ENCODE measurements at places on chromosomes 12 and 14. TPM values are rescaled to one million over a fixed set of nuclear protein-coding genes. Genes with fewer than 3 reads are reported as not detected.

COX8C gene
- total RNA-seq = not detected

- no peak overlapping the region for H3K4me3 ChIP-seq
- H3K27ac ChIP-seq = no peak overlapping the region
- DNase-seq = no peak
Measured at GRCh38 chr14:66758031-66758613, 250.2 kb downstream of the GPHN start.

GRCh38 chr14:68964300-68965093, 14.6 kb downstream of the ACTN1 start:
- H3K4me3 ChIP-seq = no peak overlapping the region
- H3K4me1 ChIP-seq = peaks cover 78% of the 10 kb centered on the region
- H3K27me3 ChIP-seq = no peaks in the 10 kb centered on the region
- H3K36me3 ChIP-seq = peaks cover 32% of the 10 kb centered on the region
- no peak for DNase-seq

DNA sequence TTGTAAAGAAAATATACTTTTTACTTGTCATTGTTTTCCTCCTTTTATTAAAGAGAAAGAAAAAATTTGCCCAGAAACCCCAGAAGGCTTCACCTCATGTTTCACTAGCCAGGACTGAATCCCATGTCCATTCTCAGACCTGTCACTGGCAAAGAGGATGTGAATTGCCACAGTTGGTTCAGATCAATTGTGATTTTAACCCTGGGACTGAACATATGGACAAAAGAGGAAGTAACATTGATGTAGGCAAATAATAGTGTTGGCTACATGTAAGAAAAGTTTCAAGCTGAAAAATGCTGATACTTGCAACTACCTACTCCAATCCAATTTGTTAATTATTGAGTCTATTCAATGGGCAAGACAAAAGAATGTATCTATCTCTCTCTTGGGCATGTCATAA, 8.6 kb upstream of the CCDC196 start:
- no peak overlapping the region for H3K4me3 ChIP-seq
- no peaks in the 10 kb centered on the region for H3K4me1 ChIP-seq
- no peaks in the 10 kb centered on the region for H3K36me3 ChIP-seq

GRCh38 chr12:15227004-15227679, 5.9 kb upstream of the RERG start:
- peaks cover 9% of the 10 kb centered on the region for H3K27me3 ChIP-seq
- no peak overlapping the region for H3K4me3 ChIP-seq
- H3K36me3 ChIP-seq = no peaks in the 10 kb centered on the region
- H3K4me1 ChIP-seq = no peaks in the 10 kb centered on the region
- peak; percentile 16 for DNase-seq

GLIPR1L1 gene
- not detected for total RNA-seq

GRCh38 chr12:6118891-6119568, 5.4 kb downstream of the VWF start:
- H3K27me3 ChIP-seq = no peaks in the 10 kb centered on the region
- peaks cover 30% of the 10 kb centered on the region for H3K4me1 ChIP-seq
- no peaks in the 10 kb centered on the region for H3K36me3 ChIP-seq
- DNase-seq = no peak
- H3K4me3 ChIP-seq = no peak overlapping the region

DNA sequence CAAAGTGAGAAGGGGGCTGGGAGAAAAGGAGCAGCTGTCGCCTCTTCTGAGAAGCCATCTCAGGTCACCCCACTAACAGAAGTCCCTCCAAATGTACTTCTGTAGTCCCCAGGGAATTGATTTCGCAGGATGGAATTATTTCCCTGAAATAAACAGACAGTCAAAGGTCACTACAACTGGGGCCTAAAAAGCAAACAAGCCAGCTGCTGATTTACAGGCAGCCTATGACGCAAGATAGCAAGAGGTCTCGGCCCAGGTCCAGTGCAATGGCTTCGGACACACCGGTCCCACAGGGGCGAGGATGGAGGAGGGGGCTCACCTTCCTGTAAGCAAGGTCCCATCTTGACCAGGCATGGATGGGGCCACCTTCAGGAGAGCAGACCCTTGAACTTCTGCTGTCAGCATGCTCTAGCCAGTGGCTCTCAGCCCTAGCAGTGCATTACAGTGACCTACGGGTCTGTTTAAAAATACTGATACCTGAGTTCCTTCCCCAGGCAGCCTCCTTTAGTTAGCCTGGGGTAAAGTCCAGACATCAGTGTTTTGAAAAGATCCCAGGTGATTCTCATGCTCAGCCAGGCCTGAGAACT, 18.1 kb downstream of the NUAK1 start:
- DNase-seq = no peak
- H3K36me3 ChIP-seq = no peaks in the 10 kb centered on the region
- H3K4me3 ChIP-seq = no peak overlapping the region
- H3K4me1 ChIP-seq = peaks cover 3% of the 10 kb centered on the region
- no peak overlapping the region for H3K27ac ChIP-seq

CLECL1 gene
- not detected for total RNA-seq

RHEBL1 gene
- 1.9 TPM for total RNA-seq

DNA sequence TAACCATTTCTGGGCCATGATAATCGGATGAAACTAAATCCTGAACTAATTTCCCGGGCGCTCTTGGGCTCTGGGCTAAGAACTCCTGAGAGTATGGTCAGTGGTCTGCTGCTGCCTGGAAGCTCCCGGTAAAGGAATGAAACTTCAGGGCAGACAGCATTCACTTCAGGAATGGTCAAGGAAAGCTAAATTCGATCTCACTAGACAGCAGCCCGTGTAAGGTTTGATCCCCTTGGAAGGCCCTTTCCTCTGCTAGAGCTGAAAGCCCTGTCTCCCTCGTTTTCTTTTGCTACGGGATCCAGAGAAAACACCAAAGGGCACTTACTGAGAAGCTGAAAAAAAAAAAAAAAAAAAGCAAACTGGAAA, 680 bp downstream of the ASB8 start:
- H3K27me3 ChIP-seq = no peaks in the 10 kb centered on the region
- H3K4me3 ChIP-seq = peak overlapping the region; percentile 98
- DNase-seq = no peak

DNA sequence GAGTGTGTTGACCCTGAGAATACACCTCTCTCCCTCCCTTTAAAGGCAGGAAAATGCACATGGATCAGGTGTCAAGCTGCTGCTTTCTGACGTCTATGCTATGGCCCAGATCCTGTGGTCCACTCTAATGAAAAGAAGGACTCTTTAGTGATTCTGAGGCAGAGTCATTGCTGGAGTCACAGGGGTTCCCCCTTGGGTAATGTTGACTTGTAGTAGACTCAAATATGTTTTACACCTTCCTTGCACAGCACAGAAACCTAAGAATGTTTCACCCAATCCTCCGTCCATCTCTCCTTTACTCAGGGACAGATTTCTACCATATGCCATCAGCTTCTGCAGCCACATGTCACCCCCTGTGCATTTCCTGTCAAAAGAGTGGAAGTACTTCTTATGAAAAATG, 525.4 kb downstream of the TMEM121 start:
- H3K4me1 ChIP-seq = no peaks in the 10 kb centered on the region
- no peak overlapping the region for H3K27ac ChIP-seq
- no peaks in the 10 kb centered on the region for H3K36me3 ChIP-seq
- no peak for DNase-seq
- H3K4me3 ChIP-seq = no peak overlapping the region
- H3K27me3 ChIP-seq = no peaks in the 10 kb centered on the region

MMAB gene
- total RNA-seq = 17.8 TPM

- H3K4me1 ChIP-seq = peaks cover 43% of the 10 kb centered on the region
- peak; percentile 22 for DNase-seq
- H3K4me3 ChIP-seq = no peak overlapping the region
- H3K36me3 ChIP-seq = no peaks in the 10 kb centered on the region
- H3K27ac ChIP-seq = no peak overlapping the region
Measured at GRCh38 chr14:50064993-50065392, 51.4 kb downstream of the VCPKMT start.

KERA gene
- not detected for total RNA-seq

PITPNM2 gene
- 14.2 TPM for total RNA-seq

GRCh38 chr12:57219205-57219992, 2.8 kb downstream of the NXPH4 start:
- peaks cover 70% of the 10 kb centered on the region for H3K27me3 ChIP-seq
- H3K27ac ChIP-seq = no peak overlapping the region
- no peaks in the 10 kb centered on the region for H3K36me3 ChIP-seq
- peaks cover 11% of the 10 kb centered on the region for H3K4me1 ChIP-seq
- no peak overlapping the region for H3K4me3 ChIP-seq

- H3K4me3 ChIP-seq = no peak overlapping the region
- H3K36me3 ChIP-seq = no peaks in the 10 kb centered on the region
- H3K27ac ChIP-seq = no peak overlapping the region
- DNase-seq = no peak
Measured at GRCh38 chr14:74049876-74050495, 30.8 kb downstream of the BBOF1 start.

- H3K4me1 ChIP-seq = peaks cover 34% of the 10 kb centered on the region
- no peaks in the 10 kb centered on the region for H3K27me3 ChIP-seq
- DNase-seq = peak; percentile 83
- H3K27ac ChIP-seq = peak overlapping the region; percentile 66
Measured at GRCh38 chr12:43206396-43206795, 345.6 kb downstream of the ADAMTS20 start.

DNA sequence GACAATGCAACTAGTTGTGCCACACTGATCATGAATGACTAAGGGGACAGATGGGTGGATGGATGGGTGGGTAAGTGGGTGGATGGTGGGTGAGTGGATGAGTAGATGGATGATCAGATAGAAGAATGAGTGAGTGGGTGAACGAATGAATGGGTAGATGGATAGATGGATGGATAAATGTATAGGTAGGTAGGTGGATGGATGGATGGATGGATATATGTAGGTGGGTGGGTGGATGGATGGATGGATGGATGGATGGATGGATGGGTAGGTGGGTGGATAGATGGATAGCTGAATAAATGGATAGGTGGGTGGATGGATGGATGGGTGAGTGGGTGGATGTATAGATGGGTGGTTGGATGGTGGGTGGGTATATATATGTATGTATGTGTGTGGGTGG, 348.8 kb upstream of the FKBP4 start:
- no peak overlapping the region for H3K27ac ChIP-seq

RNASE7 gene
- not detected for total RNA-seq

DNA sequence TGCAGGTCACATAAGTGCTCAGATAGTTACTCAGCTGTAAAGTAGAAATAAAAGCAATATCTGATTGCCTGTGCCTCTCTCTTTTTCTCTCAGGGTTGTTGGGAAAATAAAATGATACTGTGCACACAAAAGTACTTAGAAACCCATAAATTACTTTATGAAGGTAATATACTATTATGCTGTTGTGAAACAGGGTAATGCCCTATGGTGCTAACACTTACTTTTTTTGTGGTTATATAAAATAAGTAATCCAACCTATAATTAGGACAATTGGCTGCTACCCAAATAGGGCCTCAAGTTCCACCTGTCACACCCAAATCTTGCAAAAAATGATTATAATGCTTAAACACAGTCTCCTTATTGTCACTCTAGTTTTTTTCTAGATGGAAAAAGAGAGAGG, 50.6 kb downstream of the DAAM1 start:
- no peaks in the 10 kb centered on the region for H3K36me3 ChIP-seq
- H3K4me1 ChIP-seq = no peaks in the 10 kb centered on the region
- H3K27ac ChIP-seq = no peak overlapping the region
- no peak for DNase-seq
- H3K27me3 ChIP-seq = no peaks in the 10 kb centered on the region

CRIP1 gene
- total RNA-seq = 21.3 TPM

- H3K27me3 ChIP-seq = no peaks in the 10 kb centered on the region
- peaks cover 11% of the 10 kb centered on the region for H3K4me1 ChIP-seq
- peak within 1 kb of the TSS; percentile 100 for H3K4me3 ChIP-seq
Measured at GRCh38 chr12:7935590-7936581, at the start of gene SLC2A3. Gene SLC2A3 (minus strand): TSS chr12:7936187. CDS start chr12:7936034, 153 bp downstream.

- no peak overlapping the region for H3K4me3 ChIP-seq
- no peaks in the 10 kb centered on the region for H3K36me3 ChIP-seq
- peaks cover 14% of the 10 kb centered on the region for H3K4me1 ChIP-seq
- peak; percentile 48 for DNase-seq
- H3K27me3 ChIP-seq = peaks cover 4% of the 10 kb centered on the region
Measured at GRCh38 chr14:94622653-94623421, 10.6 kb downstream of the SERPINA3 start.

DNA sequence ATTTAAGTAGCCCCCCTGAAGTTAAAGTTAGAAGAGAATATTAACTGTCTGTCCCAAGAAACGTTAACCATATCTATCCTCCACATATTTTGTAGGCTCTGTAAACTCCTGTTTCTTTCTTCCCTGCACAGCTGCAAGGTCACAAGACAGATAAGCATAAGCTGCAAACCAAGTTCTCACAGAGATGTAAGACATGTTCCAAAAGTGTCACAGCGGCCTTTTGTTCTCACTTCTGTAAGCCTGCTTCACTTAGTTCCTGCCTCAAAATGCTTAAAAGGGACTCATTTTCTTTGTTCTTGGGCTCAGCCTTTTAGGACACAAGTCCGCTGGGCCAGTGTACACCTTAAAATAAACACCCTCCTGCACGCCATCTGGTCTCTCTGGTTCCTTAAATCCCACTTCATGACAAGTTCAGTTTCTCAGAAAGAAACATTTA, 3.2 kb downstream of the RNASE1 start:
- no peak for DNase-seq
- no peaks in the 10 kb centered on the region for H3K36me3 ChIP-seq
- no peak overlapping the region for H3K4me3 ChIP-seq
- no peaks in the 10 kb centered on the region for H3K4me1 ChIP-seq
- no peak overlapping the region for H3K27ac ChIP-seq
- H3K27me3 ChIP-seq = no peaks in the 10 kb centered on the region

DNA sequence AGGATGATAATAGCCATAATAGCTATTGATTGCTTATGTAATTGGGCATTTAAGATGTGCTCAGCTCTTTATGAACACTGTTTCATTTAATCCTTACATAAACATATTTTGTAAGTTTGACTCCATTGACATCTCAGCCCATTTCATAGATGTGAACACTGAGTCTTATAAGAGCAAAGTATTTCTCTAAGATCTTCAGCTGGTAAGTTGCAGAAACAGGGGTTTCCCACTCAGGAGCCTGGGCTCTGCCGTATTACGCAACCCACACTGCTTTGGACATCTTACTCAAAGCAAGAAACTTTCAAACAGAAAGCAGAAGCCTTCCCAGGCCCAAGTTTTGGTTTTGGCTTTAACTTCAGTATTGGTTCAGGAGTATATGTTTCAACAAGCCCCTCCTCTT, 705.1 kb downstream of the MED13L start:
- H3K27ac ChIP-seq = no peak overlapping the region
- no peaks in the 10 kb centered on the region for H3K4me1 ChIP-seq
- no peak overlapping the region for H3K4me3 ChIP-seq
- DNase-seq = no peak

- H3K4me1 ChIP-seq = no peaks in the 10 kb centered on the region
- no peak for DNase-seq
- H3K27ac ChIP-seq = no peak overlapping the region
- H3K27me3 ChIP-seq = peaks cover 3% of the 10 kb centered on the region
- no peaks in the 10 kb centered on the region for H3K36me3 ChIP-seq
Measured at GRCh38 chr12:131454418-131455217, 256.3 kb upstream of the SFSWAP start.

GRCh38 chr12:77954206-77954555, 123.5 kb downstream of the NAV3 start:
- H3K4me1 ChIP-seq = no peaks in the 10 kb centered on the region
- peaks cover 4% of the 10 kb centered on the region for H3K36me3 ChIP-seq
- no peak overlapping the region for H3K27ac ChIP-seq
- no peak overlapping the region for H3K4me3 ChIP-seq
- DNase-seq = peak; percentile 41
